Adipocyte (in vitro differentiated cells): ENCODE measurements at places on chromosomes 7 and 10.

DNA sequence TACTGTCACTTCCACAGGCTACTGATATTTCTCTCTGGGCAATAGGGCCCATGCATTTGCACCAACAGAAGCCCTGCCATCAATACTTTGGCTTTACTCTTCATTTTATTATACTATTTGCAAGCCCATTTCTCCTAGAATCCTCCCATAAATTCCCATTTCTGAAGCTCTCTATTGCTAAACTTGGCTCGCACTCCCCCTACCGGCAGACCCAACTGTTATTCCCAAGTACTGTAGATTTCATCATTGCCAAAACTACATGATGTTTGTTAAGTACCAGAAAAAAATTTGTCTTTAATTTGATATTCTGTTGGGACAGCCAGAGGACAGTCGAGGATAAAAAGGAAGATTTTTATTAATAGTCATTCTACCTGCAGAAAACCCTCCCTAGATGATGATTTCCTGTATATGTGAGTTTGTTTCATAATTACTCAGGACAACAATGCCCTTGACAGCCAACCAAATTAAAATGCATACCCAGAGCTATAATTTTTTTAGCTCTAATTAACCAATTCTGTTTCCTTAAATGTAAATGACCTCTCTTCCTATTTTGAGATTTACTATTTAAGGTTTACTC, 298.6 kb downstream of the REEP3 start:
- peak; percentile 92 for DNase-seq

- DNase-seq = no peak
Measured at GRCh38 chr10:49749556-49750491, 12.3 kb downstream of the OGDHL start.

DNA sequence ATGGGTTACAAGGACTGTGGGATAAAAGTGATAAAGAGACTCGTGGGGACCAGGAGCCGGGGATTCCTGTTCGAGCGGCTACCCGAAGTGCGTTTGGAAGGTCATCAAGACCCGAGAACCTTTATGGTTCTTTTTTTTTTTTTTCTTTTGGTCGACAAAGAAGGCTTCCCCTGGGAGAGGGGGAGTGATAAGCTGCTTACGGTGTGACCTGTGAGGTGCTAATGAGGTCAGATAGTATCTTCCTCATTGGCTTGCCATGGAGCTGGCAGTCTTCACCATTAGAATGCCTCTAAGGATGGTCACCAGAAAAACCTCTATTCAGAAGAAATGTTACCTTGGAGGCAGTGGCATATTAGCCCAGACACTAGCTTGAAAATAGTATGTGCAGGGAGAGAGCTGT, 92.3 kb upstream of the STEAP4 start:
- DNase-seq = no peak

GRCh38 chr7:122369756-122370155, 65.2 kb upstream of the FEZF1 start:
- no peak for DNase-seq

DNA sequence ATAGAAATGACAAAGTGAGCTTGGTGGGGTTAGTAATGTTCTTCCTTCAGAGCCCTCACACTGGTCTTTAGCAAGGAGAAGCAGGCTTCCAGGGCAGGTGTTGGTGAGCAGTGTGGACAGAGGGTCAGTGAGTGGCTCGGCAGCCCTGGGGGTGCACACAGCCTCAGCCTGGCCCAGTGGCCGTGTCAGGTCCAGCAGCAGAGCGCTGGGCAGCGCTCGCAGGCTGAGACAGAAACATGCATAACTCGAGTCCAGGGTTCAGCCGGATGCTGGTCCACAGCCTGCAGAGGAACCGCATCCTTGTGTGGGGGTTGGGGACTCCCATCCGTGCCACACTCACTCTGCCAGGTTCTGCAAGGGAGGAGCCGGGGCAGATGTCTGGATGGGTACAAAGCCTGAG, 11.0 kb upstream of the ZNF853 start:
- DNase-seq = no peak

DNA sequence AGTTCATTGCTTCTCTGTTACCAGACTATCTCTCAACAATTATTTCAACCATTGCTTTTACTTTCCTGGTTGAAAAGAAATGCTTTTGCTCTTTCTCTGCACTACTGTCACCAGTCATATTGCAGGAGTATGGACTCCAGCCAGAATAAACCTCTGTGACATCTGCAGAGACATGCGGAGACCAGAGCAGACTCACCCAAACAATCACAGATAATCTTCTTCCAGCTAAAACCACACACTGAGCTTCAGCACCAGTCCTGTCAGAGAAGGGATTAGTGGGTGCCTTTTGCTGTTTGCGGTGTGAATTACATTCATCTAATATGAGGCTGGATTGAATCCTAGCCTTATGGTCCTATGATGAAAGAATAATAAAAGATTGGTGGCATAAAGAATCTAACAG, 258.6 kb downstream of the CNTNAP2 start:
- no peak for DNase-seq

- no peak for DNase-seq
Measured at GRCh38 chr10:49700997-49701396, 21.5 kb downstream of the C10orf53 start.

GRCh38 chr7:104980841-104981671, 32.9 kb upstream of the KMT2E start:
- peak; percentile 93 for DNase-seq

DNA sequence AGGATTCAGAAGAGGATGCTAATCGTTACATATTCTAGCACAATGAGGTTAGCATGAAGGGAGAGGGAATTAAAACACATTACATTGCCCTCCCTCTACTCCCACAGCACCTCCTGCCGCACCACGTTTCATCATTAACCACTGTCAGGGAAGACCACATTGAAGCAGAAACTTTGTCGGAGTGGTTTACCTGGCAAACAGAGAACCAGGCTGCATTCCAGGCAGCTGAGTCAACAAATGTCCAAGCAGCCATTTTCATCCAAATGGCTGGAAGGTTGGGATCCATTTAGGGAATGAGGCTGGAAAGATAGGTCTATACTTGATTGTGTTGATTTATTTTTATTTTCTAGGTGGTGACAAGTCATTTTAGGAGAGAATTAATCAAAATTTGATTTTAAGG, 273.6 kb downstream of the DYNC1I1 start:
- DNase-seq = no peak

- DNase-seq = peak; percentile 2
Measured at GRCh38 chr7:11935905-11936304, 103.9 kb upstream of the THSD7A start.

DNA sequence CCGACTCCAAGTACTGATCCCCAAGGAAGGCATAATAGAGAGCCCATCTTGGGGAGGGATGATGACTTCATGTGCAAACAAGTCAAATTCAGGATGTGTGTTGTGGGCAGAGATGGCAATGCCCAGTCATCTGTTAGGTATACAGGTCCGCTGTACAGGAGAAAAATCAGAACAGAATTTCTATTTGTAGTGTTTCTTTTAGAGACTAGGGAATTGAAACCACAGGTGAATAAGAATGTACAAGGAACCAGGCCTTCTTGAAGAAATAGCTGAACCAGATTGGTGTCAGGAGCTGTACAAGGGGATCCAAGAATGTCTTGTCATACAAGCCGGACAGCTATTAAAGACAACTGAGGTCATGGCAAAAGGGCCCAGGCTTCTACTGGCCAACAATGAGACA, 147.9 kb downstream of the PFKFB3 start:
- DNase-seq = no peak

- no peak for DNase-seq
Measured at GRCh38 chr10:123912871-123913270, 21.3 kb upstream of the CPXM2 start.

- DNase-seq = no peak
Measured at GRCh38 chr10:22334414-22335172, 10.7 kb upstream of the SPAG6 start.

DNA sequence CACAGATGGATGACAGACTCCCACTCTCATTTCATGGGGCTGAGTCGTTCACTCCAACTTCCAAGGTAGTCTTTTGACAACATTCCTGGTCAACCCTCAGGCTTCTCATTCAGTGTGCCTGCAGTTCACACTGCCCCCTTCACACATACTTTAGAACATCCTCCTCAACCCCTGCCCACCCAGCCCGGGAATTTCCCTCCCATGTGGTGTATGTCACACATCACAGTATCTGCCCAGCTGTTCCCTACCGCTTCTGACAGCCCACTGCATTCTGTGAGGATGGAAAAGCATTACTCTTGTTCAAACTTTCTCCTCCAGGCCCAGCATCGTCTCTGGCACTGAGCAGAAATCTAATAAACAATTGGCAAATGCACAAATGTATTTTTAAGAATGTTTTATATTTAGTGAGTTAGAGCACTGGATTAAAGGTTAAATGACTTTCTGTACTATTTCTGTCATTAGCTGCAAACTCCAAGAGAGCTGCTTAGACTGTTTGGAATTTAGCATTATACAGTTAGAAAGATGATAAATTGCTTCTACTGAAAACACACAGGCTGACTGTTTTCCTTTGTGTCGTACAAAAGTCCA, 110.4 kb downstream of the SFMBT2 start:
- no peak for DNase-seq

GRCh38 chr7:158710651-158711102, 6.1 kb upstream of the NCAPG2 start:
- no peak for DNase-seq

- DNase-seq = peak; percentile 73
Measured at GRCh38 chr10:51510231-51510630, 189.2 kb downstream of the CSTF2T start.
